NCI-H2081 (cell line): ENCODE measurements at places on chromosomes 12 and 14.

GRCh38 chr14:76876076-76876475, 49.9 kb downstream of the LRRC74A start:
- peak; percentile 78 for DNase-seq

GRCh38 chr12:47762850-47763465, 4.3 kb upstream of the RAPGEF3 start:
- no peak for DNase-seq

- no peak for DNase-seq
Observed at GRCh38 chr12:53631721-53632120, 5.5 kb upstream of the ATF7 start.

DNA sequence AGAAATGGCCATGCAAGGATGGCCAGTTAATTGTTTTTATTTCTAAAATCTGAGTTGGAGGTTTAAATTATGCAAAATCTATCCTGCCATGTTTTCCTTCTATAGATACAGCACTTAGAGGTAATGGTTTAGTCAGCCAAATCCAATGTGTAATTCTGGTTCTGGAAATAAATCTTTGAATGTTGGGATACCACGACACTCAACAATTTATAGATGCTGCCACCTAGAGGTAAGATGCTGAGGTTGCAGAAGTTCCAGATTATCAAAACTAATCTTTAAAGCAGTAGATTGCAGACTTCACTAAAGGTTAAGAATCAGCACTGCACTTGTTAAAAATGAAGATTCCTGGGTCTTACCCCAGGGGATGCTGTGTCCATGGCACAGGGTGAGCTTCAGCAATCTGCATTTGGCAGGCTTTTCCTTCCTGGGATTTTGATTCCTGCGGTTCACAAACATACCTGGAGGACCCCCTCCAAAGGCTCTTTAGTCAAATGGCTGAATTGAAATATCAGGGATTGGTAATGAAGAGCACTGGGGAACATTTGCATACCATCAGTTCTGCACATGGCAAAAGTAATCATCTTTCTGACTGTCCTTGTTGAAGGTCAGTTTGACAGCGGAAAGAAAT, 53.4 kb upstream of the ANO4 start:
- DNase-seq: peak; percentile 27

- no peak for DNase-seq
Observed at GRCh38 chr12:15677726-15678201, 111.4 kb downstream of the EPS8 start.

- DNase-seq: no peak
Observed at GRCh38 chr14:64554556-64554955, 4.8 kb downstream of the PPP1R36 start.
